GM12865 (cell line): ENCODE measurements at places on chromosomes 1 and 21.

- no peak for DNase-seq
Observed at GRCh38 chr1:224189561-224189960, 6.5 kb downstream of the DEGS1 start.

- no peak for DNase-seq
Observed at GRCh38 chr1:54528613-54529012, 19.4 kb upstream of the ACOT11 start.

- no peak for DNase-seq
Observed at GRCh38 chr1:58979086-58979485, 195.2 kb upstream of the JUN start.

GRCh38 chr21:44485254-44485793, 30.0 kb downstream of the LRRC3 start:
- DNase-seq, result no peak

- DNase-seq, result no peak
Observed at GRCh38 chr1:4622821-4623220, 31.6 kb upstream of the AJAP1 start.

DNA sequence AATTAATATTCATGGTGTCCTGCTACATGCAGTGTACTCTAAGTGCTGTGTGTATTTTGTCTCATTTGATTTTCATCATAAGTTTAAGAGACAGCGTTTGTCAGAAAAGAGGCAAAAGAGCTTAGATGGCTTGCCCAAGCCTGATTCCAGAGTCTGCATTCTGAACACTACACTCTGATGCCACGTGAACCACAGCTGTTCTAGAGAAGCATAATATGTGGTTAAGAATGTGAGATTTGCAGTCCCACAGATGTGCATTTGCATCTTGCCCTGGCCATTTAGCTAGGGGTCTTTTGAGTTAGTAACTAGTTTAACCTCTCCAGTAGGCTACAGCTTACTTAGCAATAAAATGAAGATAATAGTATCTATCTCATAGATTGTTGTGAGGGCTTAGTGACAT, 9.2 kb upstream of the GADD45A start:
- DNase-seq, result peak; percentile 51

GRCh38 chr1:25991937-25992688, 5.8 kb downstream of the PAFAH2 start:
- DNase-seq, result no peak

GRCh38 chr1:41663671-41664400, 179.4 kb upstream of the EDN2 start:
- no peak for DNase-seq

DNA sequence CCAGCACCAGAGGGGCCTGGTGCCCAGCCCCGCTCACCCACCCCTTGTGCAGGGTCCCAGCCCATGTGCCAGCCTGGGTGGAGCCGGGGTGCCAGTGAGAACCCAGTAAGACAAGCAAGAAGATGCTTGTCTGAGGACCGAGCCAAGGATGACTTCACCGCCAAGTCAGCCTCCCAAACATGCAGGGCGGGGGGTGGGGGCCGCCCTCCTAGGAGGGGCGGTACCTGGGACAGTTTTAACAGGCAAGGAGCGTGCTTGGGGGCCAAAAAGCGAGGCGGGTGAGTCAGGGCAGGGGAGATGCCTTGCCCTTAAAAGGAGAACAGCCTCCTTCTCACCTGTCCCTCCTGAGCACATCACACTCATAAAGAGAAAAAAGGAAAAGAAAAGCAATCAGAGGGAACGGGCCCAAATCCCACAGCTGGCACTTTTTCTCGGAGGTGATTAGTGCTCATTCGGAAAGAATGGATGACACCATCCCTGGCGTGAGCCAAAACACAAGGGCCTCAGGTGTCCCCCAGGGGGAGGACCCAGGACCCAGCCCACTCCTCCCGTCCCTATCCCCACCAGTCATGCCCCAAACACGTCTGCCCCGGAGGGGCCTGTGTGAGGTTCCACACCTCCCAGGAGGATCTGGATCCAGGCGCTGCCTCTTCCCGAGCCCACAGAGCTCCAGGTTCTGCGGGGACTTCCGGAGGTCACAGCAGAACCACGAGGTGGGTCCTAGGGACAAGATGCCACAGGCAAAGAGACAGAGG, 77.6 kb upstream of the IFFO2 start:
- no peak for DNase-seq

- peak; percentile 88 for DNase-seq
Observed at GRCh38 chr1:19582318-19582717, 61.8 kb upstream of the NBL1 start.

DNA sequence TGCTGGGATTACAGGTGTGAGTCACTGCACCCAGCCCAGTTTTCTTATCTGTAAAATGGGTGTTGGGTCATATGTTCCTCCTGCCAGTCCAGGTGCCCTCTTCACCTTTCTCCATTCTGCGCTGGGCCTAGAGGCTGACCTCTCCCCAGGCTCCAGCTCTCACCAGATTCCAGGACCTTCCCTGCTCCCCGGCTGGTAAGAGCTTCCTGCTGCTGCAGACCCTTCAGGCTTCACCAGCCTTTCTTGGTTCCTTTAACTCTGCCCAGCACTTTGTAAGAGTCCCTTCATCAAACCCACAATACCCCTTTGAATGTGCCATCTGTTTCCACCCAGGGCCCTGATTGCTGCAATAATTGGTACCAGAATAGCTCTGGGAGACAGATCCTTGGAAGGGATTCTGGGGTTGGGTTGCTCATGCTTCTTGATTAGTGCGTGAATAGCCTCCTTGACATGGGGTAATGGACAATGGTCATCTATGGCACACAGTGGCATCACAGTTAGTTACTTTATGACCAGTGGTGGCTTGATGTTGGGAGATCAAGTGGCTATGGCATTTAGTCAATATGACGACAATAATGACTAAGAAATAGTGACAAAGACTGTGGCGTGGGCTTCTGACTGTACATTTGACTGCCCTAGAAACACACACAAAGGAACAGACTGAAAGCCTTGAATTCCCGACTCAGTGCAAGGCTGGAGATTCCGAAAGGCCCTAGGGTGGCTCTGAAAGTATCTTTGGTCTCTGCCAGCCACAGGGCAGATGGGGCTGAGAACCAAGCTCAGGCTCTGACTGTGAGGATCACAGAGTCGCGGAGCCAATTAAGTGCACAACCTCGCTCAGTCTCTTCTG, 67.3 kb downstream of the SLC9A1 start:
- no peak for DNase-seq

DNA sequence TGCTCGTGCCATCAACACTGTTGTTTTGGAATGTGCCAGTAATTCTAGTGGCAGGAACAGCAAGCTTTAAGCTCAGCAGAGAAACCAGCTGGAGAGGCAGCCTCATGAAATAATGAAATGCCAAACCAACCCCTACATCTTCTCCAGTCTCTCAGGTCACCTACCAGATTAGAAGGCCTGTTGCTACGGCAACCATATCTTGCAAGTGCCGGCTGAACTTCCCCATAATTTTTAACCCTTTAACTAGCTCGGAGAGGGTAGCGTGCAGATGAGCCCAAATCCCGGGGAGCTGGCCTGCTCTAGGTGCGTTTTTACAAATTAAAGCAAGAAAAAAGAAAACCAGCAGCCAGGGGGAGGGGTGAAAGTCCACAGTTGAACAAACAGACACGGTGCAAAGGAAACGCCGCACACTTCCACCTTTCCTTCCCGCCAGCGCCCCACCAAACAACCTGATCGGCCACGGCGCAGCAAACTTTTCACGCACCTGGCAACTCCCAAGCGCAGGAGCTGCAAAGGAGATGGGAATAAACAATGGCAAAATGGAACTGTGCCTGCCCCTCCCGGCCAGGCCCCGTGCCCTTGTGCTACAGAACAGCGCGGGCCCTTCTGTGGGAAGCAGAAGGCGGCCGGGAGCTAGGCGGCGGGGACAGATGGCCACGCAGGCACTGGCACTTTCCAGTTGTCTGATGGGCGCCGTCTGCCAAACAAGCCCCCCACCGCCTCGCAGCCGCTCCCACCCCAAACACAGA, 50.1 kb downstream of the SSBP3 start:
- DNase-seq, result peak; percentile 41

GRCh38 chr1:110916669-110917306, 43.8 kb downstream of the CD53 start:
- DNase-seq, result peak; percentile 68

DNA sequence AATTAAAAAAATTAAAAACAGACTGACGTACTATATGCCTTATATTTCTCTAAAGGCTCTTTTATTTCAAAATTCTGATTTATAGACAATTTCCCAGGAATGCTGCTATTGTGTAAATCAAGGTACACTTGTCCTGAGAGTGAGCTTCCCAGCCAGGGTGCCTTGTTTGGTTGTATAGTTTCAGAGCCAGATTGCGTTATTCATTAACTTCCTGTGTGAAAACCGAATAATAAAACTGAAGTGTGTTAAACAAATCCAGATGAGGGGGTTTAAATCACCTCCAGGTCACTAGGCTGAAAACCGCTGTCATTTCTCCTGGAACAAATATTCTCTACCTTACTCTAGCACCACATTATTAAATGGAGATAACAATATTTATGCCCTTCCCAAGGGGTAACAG, 68.7 kb downstream of the LMX1A start:
- DNase-seq, result no peak

- no peak for DNase-seq
Observed at GRCh38 chr1:116501870-116502244, 69.0 kb downstream of the CD58 start.

DNA sequence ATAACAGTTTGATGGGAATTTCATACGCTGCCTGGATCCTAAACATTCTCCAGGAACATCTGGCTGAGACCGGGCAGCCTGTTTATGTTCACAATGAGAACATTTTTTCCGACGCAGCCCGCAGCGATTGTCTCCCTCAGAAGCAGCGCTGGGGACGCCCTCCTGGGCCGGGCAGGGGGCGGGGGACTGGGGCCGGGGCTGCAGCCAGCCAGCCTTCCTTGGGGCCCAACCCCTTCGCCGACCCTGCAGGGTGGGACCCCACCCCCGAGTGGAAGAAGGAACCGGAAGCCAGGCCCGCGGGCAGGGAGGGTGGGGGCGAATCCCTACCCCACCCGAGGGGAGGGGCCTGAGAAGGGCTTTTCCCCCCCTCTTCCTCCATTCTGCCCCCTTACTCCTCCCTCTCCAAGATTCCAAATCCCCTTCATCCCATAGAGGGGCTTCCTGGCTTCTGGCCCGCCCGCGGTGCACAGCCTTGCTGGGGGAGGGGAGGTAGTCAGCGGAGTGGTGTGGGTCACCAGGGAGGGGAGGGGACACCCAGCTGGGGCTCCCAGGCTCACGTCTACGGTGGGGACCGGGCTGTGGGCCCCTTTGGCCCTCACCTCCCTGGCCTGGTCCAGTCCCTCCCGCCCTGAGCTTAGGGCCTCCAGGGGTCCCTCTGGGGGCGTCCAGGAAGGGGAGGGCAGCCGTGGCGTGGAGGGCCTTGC, 60.6 kb downstream of the WNT9A start:
- no peak for DNase-seq

DNA sequence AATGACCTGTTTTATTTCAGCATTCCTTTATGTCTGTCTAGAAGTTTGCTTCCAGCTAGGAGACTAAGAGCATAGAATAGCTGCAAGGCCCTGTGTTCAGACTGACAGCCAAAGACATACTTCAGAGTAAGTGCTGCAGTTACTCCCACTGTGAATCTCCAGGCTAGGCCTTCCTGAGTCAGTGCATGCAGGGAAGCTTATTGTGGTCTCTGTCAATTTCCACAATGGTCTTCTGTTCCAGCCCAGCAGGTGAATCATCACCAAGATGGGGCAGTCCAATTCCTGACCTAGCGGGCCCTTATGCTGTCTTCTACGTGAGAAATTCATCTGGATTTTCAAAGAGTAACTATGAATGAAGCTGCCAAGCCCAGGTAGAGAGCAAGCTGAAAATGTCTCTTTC, 146.3 kb upstream of the C8B start:
- DNase-seq, result no peak

GRCh38 chr21:35417762-35418161, 368.7 kb upstream of the RUNX1 start:
- DNase-seq, result no peak

- DNase-seq, result no peak
Observed at GRCh38 chr1:11448373-11449099, 30.4 kb upstream of the DISP3 start.
